Esophagus mucosa (tissue), 1 donor: ENCODE measurements at places on chromosomes 1 and 21.

GRCh38 chr1:48450505-48450904 is 21.5 kb downstream of the SPATA6 start:
- no peak for ATAC-seq

GRCh38 chr1:145714524-145715111 is 4.7 kb upstream of the CD160 start:
- ATAC-seq, result no peak

DNA sequence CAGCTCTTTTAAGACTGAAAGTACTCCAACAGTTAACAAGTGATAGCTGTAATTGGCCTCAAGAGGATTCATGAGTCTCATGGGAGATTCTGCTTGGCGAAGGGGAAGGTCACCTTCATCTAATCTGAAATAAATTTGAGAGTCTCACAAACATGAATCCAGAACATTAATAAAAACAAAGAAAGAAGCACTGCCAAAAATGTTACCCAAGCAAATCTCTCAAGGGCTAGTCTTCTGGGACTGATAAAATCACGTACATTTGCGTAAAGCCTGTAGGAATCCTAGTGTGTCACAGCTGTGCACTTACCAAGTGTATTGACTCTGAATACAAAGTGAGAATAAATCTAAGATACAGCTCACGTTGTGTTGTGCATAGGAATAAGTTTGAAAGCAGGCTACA is 21.2 kb upstream of the NUF2 start:
- ATAC-seq, result no peak

GRCh38 chr1:38053416-38054091 is 7.0 kb upstream of the POU3F1 start:
- ATAC-seq, result no peak

DNA sequence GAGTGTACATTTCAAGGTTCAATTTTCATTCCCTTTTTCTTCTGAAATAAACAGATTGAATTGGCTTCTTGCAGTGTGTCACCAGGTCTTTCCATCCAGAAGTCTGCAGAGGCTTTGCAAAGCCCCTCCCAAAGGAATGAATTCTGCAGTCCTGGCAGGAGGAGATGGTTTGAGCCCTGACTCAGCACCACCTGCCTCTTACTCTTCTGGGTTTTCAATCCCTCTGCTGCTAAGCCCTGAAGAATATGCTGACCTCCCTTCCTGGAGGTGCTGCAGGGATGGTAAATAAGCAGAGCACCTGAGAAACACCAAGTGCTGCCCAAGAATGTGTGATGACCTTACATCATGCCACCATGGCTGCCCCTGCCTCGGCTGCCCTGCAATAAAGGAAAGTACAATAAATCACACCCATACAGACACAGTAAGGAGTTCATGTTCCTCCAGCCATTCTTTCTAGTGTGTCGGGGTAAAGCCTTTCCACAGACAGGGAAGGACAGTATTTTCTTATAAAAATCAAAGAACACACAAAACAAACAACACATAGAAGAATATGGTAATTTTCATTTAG is 209.2 kb downstream of the ZNF326 start:
- no peak for ATAC-seq
